ENCODE measurements at places on chromosomes 6 and 20.

GRCh38 chr20:63363013-63363957 is 2.1 kb upstream of the CHRNA4 start:
- no peak for DNase-seq

DNA sequence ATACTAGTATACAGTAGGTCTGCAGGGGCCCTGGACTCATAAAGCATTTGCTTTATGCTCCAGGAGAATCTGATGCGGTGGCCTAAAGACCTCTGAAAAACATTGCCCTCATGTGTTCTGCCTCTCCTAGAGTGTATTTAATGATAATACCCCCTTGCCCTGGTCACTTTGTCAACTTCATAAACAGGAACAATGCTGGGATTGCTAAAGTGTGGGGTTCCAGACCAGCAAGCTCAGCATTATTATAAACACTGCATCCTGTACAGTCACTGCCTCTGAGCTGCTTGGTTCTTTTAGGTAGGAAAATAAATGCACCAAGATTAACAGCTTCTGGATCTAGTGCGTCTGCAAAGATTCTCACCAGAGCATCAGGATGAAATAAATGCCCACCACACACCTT is 12.2 kb downstream of the TREM1 start:
- no peak for DNase-seq

GRCh38 chr20:25397821-25398220 is 7.2 kb upstream of the ABHD12 start:
- no peak for DNase-seq

GRCh38 chr6:50699051-50699775 is 14.1 kb upstream of the TFAP2D start:
- no peak for DNase-seq

DNA sequence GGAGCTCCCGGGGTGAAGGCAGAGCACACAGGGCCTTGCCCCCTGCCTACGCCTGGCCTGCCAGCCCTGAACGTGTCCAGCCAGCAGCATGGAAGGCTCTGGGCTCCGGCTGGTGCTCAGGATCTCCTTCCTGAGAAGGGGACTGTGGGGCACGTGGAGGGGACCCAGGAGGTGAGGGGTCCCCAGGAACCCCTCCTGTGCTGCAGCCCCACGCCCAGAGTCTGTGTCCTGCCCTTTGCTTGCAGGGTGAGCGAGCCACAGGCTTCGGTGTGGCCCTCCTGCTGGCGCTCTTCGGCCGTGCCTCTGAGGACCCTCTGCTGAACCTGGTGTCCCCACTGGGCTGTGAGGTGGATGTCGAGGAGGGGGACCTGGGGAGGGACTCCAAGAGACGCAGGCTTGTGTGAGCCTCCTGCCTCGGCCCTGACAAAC is 22.3 kb downstream of the NPEPL1 start:
- no peak for DNase-seq

- no peak for DNase-seq
These were observed 223.1 kb upstream of the MYLIP start for GRCh38 chr6:15905488-15906419.

DNA sequence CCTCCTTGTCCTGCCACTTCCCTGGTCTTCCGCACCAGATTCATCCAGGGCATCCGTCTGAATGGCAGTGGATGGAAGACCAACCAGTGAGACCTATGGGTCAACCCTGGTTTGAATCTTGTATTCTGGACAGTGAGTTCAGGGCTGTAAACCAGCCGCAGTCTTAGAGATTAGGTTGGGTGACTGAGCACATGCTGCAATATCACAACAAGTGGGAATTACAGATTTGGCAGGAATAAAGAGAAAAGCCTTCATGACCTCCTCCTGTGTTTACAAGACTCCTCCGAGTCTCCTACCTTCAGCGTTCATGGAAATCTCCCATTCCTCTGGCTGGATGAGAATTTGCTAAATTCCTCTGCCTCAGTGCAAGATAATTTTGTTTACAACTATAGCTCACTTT is 9.9 kb downstream of the ECI2 start:
- no peak for DNase-seq

DNA sequence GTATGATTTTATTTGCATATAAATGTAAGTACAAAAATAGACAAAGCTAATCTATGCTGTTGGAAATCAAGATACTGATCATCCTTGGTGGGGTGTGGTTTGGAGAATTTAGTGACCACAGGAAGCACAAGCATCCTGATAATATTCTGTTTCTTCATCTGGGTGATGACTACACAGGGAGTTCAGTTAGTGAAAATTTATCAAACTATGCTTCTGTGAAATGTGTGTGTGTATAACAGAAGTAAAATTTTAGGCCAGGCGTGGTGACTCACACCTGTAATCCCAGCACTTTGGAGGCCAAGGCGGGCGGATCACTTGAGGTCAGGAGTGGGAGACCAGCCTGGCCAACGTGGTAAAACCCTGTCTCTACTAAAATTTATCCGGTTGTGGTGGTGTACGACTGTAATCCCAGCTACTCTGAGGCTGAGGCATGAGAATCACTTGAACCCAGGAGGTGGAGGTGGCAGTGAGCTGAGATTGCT is 20.6 kb downstream of the ENPP3 start:
- peak; percentile 65 for DNase-seq

DNA sequence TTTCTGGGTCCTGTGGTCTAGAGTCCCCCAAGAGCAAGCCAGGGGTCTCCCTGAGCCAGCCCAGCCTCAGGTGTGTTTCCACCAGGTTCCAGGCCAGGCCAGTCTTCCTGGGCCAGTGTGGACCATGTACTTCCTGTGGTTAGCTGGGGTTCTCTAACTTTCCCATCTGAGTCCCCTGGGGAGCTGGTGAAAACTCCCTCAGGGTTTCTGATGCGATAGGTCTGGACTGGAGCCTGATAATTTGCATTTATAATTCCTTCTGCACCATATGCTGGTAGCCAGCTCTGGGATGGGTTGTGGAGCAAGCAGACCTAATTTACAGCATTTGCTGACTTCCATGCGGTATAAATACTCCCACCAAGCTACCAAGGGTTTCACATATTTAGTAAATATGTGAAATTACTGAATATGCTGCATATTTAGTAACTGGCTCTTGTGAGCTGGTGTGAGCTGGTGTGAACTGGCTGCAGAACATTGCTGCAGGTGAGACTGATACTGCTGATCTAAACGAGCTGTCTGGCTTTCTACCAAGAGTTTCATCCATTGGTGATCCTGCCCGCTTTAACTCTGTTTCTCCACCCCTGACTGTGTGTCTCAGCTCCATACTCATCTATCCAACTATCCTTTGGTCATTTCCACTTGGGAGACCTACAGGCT is 62.6 kb downstream of the RIN2 start:
- no peak for DNase-seq

DNA sequence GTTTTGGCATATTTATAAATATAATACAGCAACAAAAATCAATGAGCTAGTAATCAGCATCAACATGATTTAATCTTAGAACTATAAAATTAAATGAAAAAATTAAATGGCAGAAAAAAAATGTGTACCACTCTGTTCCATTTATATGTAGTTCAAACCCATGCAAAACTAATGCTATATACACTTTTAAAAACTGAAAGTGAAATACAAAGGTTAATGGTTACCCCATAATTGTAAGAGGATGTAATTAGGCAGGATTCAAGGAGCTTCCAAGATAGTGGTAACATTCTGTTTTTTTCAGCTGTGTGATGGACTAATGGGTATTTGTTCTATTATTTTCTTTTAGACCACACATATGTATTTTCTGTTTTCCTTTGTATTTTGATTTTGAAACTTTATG is 492.1 kb downstream of the UTRN start:
- DNase-seq, result no peak

DNA sequence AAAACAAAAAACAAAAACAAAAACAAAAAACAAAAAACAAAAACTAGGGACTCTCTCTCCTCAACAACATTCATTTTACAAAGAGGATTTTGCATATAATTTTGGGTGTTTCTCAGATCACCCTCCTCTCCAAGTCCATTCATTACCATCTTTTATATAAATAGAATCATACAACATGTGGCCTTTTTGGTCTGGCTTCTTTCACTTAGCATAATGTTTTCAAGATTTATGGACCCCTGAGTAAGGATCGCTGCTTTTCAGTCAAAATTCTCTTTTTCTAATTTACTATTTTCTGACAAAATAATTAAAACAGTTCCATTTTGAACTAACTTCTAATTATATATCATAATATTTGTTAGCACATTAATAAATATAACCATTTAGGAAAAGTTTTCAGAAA is 94.8 kb downstream of the UBE3D start:
- no peak for DNase-seq

Measured in AG08395 (cell line).